ENCODE measurements at places on chromosomes 7 and 10.
A peak's percentile ranks its signal among the peaks of the same experiment; 100 is the strongest.

DNA sequence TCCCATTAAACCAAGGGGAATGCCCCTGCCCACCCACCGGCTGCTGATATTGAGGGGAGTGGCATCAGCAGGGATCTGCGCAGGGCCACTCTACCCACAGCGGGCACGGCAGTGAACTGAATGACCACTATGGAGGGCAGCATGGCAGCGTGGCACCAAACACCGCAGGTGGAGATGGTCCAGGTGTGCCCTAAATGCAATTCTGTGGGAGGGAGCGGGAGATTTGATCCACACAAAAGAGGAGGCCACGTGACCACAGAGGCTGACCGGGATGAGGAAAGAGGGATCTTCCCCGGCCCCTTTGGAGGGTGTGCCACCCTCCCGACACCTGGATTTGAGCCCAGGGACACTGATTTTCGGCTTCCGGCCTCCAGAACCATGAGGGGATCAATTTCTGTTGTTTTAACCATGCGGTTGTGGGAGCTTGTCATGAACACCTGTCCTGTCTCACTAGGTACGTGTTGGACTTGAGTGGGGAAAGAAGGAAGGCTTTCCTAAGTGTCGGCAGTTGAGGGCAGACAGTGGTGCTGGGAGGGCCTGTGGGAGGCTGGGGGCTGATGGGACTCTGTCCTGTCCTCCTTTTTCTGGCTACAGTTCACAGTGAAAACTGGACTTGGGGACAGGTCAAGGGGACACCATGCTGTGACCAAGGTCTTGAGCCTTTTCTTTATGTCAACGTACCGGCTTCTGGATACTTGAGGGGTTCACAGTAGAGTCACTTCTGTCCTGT is 66.1 kb downstream of the CFAP46 start:
- no peak for DNase-seq

GRCh38 chr7:37705976-37706375 is 22.4 kb downstream of the GPR141 start:
- no peak for DNase-seq

GRCh38 chr7:55086413-55087201 is 67.8 kb downstream of the EGFR start:
- DNase-seq = peak; percentile 79

DNA sequence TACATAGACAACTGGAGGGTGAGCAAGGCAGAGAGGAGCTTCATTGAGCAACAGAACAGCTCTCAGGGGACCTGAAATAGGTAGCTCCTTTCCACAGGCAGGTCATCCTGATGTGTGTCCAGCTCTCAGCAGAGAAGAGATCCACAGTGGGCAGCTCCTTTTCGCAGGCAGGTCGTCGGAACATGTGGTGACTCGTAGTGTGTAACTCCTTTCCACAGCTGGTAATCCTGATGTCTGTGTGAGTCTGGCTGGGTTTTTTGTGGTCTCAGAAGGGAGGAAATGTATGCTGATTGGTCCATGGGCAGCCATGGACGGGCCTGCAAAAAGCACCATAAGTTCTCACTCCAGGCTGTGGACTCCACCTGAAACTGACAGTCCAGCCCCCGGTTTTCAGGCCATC is 24.4 kb upstream of the TES start:
- no peak for DNase-seq

DNA sequence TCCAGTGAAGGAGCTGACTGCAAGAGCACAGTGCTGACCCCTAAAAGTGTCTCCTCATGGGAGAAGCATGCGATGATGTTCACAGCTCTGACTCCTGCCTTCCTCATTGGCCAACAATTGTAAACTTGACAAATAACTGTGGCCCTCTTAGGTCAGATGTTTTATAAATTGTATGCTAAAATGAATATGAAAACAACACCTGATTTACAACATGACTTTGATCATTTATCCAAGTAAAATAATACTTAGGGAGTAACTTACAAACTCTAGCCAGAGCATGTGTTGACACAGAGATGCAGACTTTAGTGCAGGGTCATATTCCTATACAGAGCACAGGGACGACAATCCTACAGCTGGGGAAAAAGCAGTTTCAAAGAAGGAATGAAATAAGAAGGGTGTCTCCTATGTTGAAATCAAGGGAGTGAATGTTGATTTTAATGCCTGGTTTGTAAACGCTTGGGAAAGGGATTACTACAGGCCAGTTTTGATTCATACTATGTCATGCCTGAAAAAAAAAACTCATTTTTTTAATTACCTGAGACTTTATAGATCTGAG is 391.4 kb upstream of the AKR1E2 start:
- DNase-seq = peak; percentile 31

- DNase-seq = no peak
Observed at GRCh38 chr10:80589726-80590373, 52.1 kb downstream of the SH2D4B start.

DNA sequence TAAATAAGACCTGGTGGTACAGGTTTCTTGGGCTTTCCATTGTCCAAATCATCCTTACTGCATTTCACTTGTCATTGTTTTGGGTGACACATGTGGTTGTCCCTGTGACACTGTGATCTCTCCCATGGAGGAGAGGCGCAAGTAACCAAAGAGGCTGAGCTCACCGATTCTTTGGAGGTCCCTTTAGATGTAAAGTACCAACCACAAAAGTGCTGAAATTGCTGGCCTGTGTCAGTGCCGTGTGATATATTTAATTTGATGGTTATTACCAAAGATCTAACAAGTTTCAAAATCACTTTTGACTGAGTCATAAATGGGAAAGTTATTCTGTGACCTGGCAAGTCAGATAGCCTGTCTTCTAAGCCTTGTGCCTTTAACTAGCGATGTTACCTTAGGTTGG is 19.4 kb downstream of the MCM10 start:
- no peak for DNase-seq

DNA sequence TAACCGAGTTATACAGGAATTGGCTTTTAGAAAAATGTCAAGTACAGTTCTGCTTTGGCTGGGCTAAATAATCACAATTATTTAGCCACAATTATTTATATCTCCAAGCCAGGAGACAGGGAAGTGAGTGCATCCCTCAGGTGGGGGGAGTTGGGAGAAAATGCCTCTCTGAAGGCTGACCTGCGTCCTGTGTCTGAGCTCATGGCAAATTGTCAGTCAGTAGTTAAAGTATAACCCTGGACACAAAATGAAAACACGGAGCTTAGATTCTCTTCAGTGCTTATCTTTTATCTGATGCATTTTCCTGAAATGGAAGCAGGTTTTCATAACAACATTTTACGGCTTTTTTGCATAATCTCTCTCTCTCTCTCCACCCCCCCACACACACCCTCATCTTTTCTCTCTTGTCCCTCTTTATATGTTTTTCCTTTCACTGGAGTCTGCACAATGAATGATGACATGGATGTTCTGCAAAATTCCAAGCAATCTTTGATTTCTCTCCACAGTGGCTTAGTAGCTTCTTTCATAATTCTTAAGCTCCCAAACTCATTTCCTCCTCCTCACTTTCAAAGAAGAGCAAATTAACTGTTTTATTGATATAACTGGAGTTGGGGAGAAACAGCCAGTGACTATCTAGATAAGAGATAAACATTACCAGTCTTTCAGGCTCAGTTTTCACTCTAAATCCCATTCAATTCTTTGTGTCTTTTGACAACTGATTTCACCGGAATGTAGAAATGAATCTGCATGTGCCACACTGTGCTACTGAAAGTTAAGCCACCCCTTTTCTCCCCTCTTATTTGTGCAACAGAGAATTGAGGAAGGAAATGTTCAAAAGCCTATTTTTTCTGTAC is 521.4 kb upstream of the GHITM start:
- no peak for DNase-seq

DNA sequence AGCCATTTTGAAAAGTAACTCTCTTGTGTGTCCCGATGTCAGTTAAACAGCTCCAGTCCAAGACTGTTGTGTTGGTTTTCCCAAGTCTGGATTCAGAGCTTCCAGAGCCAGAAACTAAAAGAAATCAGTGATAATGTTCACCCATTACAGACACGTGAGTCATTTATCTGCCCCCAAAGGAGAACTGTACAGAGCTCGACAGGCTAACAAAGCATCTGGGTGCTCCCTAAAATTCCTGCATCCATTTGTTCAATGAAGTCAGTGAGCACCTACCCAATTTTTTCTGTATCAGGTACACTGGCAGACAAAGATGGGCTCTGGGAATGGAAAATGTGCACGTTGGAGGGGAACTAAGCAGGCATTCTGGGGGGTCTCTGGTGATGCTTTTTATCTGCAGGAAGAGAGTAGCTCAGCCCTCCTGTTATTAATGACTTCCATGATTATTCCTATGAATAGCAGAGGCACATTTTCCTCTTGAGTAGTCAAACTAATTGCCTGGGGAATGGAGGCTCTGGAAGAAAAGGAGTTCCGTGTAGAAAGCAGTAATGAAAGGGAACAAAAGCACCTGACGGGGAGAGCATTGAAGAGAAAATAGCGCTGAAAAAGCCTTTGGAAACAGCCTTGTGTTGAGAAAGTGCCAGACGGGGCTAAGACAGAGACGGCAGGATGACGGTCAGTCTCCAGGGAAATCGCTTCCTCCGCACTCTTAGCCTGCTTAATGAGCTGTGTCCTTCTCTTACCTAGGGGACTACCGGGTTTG is 75.3 kb downstream of the GAD2 start:
- no peak for DNase-seq

All from adipocyte (in vitro differentiated cells).